CD4-positive, alpha-beta T cell treated with Interleukin-6 at 100 ng/mL for 8 hours (primary cell): ENCODE measurements at places on chromosomes 5 and 9.

GRCh38 chr5:91313757-91314673 lies 69.1 kb downstream of the ARRDC3 start:
- peak; percentile 91 for DNase-seq

GRCh38 chr5:163758283-163758711 lies 252.9 kb downstream of the MAT2B start:
- DNase-seq, result no peak

GRCh38 chr9:36441966-36442365 lies 41.9 kb upstream of the RNF38 start:
- DNase-seq, result no peak

GRCh38 chr9:68585034-68585761 lies 44.5 kb upstream of the TMEM252 start:
- DNase-seq, result no peak

DNA sequence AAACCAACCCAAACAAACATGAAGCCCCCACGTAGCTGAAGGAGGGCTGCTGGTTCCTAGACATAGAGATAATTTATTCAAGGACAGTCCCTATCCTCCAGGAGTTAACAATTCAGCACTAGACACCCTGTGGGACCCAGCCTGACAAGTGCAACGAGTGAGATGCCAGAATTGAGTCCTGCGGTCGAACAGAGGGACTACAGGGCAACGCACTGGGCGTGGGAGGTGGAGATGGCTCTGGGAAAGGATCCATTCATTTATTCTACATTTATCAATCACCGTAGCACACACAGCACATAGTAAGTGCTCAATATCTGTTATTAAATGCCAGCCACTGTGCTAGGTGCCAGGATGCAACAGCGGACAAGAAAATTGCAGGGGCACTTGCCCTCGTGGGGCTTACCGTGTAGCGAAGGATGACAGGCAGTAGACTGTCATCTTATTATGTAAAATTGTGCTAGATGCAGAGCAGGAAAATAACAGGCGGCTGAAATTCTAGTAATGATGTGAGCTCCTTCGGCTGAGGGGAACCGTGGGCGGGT lies 855 bp upstream of the ARHGAP26 start:
- peak; percentile 52 for DNase-seq

DNA sequence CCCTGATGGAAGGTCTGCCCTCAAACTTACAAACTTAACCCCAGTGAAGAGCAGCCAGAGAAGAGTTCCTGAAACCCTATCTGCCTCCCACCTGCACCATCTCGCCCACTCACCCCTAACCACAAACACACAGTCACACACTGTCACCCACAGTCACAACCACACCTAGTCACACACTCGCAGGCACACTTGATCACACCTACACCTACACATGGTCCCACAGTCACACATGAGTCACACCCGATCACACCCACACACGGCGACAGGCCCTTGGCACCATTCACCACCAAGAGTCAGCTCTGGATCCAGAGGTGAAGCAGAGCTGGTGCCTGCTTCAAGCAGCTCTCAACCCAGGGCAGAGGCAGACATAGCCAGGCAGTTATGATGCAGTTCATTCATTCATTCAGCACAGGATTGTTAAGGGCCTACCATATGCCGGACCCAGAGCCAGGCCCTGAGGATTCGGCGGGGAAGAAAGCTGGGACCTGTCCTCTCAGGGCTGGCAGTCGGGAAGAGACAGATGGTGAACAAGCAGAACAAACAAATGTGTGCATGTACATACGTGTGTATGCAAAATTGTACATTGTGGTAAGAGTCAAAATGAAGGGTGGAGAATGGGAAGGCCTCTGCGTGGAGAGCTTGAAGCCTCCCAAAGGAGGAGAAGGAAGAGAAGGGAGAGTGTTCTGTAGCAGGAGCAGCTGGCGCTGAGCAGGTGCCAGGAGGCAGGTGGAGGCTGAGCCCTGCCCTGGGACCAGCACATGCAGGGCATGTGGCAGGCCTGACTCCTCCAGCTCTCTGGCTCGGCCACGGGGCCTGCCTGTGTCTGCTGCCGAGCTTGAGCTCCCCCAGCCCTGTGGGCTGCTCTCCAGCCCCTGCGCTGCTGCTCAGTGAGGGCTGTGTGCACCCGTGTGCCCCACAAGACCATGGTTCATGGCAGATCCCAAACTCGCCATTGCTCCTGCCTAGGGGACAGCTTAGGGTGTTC lies 6.4 kb downstream of the TSPAN17 start:
- DNase-seq, result peak; percentile 39

DNA sequence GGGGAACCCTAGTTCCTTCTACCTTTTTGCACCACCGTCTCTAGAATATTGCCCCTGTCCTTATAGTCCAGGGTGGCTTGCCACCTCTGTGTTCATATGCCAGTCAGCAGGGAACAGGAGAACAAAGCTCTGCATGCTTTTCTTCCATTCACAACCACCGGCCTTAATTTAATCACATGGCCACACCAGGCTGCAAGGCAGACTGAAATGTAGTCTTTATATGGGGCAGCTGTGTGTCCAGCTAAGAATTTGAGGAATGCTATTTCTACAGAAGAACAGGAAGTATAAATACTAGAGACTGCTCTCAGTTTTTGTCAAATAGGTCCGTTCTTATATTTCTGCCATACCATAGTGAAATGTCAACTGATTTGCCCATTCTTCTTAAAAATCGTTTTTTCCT lies 5.8 kb downstream of the C5orf22 start:
- no peak for DNase-seq

DNA sequence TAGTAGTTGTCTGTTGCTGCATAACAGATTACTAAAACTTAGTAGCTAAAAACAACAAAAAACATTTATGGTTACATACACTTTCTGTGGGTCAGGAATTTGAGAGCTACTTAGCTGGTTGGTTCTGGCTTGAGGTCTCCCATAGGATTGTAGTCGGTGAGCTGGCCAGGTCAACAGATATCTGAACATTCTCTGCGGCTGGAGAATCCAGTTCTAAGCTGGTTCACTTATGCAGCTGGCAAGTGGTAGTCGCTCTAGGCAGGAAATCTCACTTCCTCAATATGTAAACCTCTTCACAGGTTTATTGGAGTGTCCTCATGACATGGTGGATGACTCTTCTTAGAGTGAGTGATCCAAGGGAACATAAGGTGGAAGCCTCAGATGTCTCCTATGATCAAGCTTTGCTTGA lies 65.7 kb upstream of the TNFAIP8 start:
- peak; percentile 35 for DNase-seq

DNA sequence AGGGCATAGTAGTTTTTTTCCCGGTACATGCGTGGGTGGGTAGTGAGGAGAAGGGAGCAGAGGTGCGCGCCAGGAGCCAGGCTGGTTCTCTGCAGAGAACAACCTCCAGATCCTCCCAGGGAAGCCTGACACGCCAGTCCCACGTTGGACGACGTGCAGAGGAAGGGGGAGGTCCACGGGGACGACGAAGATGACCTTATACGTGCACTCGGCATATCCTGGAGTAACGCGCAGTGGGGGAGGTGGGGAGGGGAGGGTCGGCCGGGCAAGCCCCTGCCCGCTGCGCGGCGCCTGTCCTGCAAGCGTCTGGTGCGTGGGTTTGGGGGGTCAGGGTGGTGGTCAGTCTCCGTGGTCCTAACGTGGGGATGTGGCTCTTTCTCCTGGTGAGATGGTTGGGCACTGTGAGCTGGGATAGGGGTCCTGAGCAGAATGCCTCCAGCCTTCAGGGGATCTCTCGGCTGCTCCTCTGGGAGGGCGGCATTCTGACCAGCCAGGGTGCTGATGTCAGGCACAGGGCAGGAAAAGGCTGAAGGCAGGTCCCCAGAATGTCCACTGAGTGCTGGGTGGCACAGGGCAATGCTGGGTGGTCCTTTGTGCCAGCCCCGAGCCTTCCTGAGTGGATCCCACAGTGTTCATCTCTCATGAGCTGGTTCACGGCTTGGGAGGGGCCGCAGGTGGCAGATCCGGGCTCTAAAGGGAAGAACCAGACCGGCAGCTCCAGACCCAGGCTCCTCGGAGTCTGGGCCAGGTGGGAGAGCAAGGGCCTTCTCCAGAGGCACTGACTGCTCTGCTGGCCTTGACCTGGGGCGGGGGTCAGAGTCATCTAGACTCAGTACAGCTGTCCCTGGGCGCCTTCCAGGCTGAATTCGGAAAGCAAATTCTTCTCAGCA lies 10.5 kb upstream of the SCGB3A1 start:
- DNase-seq, result no peak

GRCh38 chr9:2727374-2727773 lies 10.1 kb downstream of the KCNV2 start:
- no peak for DNase-seq

DNA sequence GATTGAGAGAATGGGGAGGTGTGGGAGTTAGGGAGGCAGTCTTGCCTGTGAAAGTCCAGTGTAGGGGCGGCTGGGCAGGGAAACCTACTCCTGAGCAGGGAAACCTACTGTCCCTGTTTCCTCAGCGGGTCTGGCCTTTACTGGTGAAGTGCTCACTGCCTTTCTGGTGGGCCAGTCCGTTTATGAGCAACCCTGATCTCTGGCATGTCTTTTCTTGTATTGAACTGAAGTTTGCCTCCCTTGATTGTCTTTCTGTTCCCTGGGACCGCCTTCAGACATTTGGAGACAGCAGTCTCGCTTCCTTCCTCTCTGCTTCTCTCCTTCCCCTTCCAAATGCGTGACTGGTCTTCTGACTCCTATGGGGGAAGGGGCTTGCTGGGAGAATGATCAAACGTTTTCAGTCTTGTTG lies 2.9 kb downstream of the SNX18 start:
- no peak for DNase-seq

DNA sequence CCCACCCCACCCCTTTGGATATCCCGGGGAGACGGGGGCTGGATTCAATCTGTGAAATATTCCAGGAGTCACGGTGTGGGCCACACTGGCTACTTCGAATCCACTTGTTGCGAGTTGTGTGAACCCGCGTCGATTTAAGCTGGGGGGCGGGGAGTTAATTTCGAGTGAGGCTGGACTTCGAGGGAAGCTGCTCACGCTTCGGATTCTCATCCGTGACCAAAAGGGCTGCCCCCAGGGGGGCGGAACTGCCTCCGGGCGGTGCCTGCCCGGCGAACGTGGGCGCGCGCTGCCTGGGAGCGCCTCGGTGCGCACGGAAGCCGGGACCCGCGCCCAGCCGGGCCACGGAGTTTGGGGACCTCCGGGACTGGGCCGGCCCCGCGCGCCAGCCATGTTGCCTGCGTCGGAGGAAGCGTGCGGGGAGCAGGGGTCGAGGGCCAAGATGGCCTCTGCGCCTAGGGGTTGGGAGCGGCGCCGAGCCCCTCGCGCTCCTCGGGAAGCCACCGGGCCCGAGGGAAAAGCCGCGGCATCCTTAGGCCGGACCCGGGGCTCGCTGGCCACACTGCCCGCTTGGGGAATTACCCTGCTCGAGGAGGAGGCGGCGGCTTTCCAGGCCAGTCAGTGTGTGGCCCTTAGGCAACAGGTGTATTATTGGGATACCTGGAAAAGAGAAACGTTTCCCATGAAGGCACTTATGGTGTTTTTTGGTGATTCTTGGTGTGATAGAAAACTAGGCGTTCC lies 975 bp downstream of the OCLN start:
- no peak for DNase-seq

GRCh38 chr9:87665505-87665904 lies 60.4 kb upstream of the CTSL start:
- DNase-seq, result no peak

GRCh38 chr9:126331964-126332748 lies 5.5 kb downstream of the MVB12B start:
- no peak for DNase-seq

DNA sequence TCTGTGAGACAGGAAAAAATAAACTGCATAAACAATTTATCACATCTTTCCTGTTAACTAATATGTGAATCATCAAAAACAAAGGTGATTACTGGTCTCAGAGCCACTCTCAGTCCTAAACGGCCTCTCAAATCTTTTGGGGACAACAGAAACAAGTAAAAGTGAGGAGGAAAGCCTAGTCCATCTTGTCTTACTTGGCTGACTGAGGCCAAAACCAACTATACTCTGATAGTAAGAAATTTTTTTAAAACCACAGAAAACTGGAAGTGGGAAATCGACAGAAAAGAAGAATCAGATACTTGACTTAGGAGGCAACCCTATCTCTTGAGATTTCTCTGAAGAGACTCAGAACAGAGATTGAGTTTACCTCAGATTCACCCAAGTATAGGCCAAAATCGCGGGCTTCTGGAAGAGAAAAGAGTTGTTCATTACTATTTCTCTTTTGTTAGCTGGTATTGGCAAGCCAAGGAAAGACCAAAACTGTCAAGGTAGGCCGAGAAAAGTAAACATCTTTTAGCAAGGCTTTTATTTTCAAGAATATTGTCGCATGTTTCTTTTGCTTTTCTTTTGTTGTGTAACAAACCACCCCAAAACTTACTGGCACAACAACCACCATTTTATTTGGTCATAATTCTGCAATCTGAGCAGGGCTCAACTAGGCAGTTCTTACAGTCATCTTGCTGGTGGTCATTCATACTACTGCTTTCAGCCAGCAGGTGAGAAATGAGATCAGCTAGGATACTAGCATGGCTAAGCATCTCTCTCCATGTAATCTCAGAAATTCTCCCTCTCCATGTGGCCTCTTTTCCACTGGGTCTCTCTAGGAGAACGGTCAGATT lies 46.1 kb downstream of the RFX3 start:
- no peak for DNase-seq

GRCh38 chr5:125376059-125376641 lies 629.7 kb upstream of the ZNF608 start:
- DNase-seq, result no peak

DNA sequence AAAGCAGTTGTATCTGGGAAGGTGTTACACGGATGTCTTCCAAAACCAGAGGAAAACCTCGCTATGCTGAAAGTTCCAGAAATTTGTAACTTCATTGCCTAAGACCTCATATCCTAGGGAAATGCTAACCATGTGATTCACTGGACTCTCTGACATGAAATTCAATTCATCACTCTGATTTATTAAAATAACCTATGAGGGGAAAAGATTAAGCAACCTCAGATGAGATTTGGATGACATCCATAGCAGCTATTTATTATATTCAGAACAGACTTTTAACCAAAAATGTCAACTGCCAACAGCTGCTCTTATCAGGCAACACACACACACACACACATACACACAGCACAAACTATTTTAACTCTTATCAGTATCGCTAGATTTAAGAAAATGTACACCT lies 1006.4 kb upstream of the CTNND2 start:
- DNase-seq, result no peak

- DNase-seq, result peak; percentile 56
Measured at GRCh38 chr5:87081511-87082372, 185.9 kb upstream of the RASA1 start.

DNA sequence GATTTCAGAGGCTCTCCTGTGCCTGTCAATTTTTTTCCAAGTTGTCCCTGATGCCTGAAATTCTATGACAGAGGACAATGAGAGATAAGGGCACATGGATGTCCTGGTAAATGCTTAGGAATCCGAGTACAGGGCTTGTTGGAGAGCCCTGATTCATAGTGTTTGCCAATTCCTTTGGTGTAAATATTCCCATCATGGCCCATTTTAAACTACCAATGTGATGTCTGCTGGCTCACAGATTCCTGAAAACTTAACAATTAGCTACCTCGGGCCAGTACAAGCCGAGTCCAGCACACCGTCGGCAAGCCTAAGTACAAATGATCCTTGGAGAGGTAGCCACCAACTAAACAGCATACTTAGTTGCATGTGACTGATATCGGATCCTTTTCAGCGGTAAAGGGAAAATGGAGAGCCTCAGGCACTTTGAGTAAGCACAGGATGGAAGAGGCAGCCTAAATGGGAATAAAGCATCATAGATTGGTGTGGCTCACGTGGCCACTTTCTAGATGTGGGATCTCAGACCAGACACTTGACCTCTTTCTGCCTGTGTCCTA lies 3.6 kb downstream of the ITK start:
- DNase-seq, result peak; percentile 27
